ENCODE measurements at places on chromosomes 7 and 10. TPM values are rescaled to one million over a fixed set of nuclear protein-coding genes. Genes with fewer than 3 reads are reported as not detected.

The SPDYE8 gene
- not detected for total RNA-seq

The NXPH1 gene
- total RNA-seq: not detected

The FKBP9 gene
- 831 TPM for total RNA-seq

DNA sequence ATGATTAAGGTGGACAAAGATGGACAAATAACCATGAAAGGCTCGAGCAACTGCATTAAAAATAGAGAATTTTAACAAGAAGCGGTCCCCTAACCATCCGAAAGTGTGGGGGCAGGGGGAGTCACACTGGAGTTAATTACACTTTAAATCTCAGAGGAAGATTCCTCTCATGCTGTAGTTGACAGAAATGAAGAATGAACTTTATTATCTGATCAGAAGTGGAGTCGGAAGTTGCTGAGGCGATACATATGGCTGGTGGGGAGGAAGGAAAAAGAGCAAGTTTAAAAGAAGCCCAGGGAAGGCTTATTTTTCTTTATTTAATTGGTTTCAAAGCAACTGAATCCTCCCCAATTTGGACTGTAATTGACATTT is 102.3 kb upstream of the FAM171A1 start:
- DNase-seq: no peak

DNA sequence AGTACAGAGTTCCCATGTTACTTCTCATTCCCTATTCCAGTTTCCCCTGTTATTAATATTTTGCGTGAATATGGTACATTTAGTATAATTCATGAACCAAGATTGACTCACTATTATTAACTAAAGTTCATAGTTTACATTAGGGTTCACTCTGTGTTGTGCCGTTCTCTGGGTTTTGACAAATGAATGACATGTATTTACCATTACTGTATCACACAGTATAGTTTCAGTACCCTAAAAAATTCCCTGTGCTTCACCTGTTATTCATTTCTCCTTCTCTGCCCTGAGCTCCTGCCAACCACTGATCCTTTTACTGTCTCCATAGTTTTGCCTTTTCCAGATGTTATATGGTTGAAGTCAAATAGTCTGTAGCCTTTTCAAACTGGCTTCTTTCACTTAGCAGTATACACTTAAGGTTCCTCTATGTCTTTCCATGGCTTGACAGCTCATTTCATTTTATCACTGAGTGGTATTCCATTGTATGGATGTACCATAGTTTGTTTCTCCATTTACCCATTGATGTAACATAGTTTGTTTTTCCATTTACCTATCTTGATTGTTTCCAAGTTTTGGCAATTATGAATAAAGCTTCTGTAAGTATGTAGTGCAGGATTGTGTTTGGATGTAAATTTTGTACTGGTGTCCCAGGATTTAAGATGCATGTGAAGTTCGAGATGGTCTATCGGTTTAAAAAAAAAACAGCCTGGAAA is 58.8 kb downstream of the CDK14 start:
- DNase-seq: no peak

GRCh38 chr10:43046288-43046991 is 30.4 kb upstream of the RET start:
- DNase-seq: no peak

GRCh38 chr7:142690554-142691182 is 58.6 kb upstream of the PRSS1 start:
- no peak for DNase-seq

GRCh38 chr7:17031906-17032551 is 150.2 kb upstream of the AGR3 start:
- no peak for DNase-seq

GRCh38 chr10:84214612-84215235 is 10.6 kb downstream of the LRIT2 start:
- DNase-seq: no peak

- no peak for DNase-seq
These were observed 100.4 kb downstream of the CDH23 start for GRCh38 chr10:71496927-71497762.

DNA sequence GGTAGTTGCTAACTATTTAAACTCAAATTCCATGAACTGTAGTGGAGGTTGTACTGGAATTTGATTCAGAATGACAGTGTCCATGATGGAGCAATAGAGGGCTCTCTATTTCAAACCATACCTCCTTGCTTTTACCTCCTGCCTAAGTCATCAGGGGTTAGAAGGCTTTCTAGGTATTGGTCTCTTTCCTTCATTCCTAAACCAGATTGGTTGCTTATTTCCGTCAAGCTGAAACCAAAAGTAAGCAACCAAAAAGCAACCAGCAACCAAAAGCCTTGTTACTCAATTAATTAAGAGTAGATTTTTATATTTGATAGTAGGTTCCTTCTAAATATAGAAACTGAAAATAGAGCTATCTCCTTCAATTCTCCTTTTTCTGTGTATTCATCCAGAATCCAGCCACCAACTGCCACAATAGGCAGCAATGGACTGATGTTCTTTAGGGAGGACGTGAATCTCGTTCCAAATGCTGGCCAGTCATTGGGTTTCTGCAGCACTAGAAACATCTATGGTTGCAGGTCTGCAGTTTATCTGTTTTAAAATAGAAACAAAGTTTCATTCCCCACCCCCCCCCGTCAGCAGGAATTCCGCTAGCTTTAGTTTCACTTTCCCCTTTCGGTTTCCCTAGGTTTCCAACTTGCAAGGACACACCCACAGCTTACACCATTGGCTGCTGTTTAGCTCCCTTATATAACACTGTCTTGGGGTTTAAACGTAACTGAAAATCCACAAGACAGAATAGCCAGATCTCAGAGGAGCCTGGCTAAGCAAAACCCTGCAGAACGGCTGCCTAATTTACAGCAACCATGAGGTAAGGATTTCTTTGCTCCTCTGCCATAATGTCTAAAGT is at the start of gene IFIT1:
TSS of gene IFIT1 (plus strand) at position 717 of the 850 bp plus-strand sequence. CDS start at position 807, 90 bp downstream.
- DNase-seq: peak; percentile 98

DNA sequence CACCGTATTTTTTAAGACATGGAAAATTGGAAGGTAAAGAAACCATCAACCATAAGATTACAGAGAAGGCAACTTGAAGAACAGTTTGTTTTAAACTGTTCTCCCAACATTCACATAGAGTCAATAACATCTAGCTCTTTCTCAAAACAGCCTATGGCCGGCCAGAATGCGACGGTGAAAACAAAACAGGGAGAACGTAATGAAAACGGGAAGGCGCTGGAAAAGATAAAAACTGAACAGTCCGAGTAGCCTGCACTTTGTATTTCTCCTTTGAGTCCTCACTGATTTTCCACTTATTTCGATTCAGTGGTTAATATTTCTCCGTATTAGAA is 637 bp downstream of the MICU1 start:
- no peak for DNase-seq

GRCh38 chr7:21169667-21170580 is 258.0 kb upstream of the SP4 start:
- no peak for DNase-seq

- no peak for DNase-seq
These were observed 60.8 kb upstream of the CELF2 start for GRCh38 chr10:10956681-10957542.

GRCh38 chr10:118968482-118968881 is 61.0 kb upstream of the NANOS1 start:
- DNase-seq: no peak

DNA sequence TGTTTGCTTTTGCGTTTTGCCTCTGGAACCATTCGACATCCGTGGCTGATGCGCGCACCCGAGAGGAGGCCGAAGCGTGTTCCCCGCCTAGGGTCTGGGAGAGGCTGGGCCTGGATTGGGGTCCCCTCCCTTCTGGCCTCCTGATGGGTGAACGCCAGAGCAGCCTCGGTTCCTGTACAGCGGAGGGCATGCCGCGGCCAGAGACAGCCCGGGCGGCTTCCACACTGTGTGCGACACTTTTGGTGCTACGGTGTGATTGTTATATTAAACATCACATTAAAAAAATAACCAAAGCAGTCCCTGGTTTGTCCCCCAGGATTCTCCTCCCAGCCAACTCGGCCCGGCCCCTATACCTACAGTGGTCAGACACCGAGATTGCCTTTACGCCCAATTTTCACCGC is 3.7 kb upstream of the HOXA7 start:
- DNase-seq: no peak

- DNase-seq: peak; percentile 88
These were observed 41.7 kb upstream of the LOXL4 start for GRCh38 chr10:98309366-98310355.
